ENCODE measurements at places on chromosomes 16 and 17.

DNA sequence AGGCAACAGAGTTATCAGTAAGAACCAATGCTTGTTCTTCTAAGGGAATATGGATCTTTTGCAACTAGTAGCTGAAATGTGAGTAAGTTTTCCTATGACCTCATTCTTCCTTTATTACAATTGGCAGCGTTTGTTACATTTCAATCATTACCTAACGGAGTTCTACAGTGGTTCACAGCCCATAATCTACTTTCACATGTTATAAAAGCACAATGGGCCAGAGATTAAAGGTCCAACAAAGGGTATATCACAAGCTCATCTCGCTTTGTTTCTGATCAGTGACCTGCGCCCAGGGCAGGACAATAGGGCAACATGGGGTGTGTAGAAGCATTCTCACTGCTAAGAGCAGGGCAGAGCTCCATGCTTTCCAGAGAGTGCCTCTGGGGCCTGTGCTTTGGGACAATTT, 279.9 kb upstream of the DYNLRB2 start:
- no peak for DNase-seq

DNA sequence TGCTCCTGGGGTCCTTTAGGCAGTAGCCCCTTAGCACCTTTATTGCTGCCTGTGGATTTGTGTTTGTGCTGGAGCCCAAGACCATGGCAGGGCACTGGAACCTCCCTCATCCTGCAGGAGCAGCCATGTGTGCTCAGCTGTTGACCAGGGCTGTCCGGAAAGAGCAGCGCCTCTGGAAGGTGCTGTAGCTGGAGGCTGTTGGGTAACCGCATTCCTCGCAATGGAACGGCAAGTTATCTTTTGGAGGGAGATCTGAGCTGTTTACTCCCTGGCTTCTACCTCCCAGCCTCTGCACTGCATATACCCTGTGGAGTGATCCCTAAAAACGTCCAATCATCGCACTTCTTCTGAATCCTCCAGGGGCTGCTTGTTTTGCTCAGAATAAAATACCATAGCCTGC, 291.0 kb downstream of the SNX29 start:
- DNase-seq: no peak

DNA sequence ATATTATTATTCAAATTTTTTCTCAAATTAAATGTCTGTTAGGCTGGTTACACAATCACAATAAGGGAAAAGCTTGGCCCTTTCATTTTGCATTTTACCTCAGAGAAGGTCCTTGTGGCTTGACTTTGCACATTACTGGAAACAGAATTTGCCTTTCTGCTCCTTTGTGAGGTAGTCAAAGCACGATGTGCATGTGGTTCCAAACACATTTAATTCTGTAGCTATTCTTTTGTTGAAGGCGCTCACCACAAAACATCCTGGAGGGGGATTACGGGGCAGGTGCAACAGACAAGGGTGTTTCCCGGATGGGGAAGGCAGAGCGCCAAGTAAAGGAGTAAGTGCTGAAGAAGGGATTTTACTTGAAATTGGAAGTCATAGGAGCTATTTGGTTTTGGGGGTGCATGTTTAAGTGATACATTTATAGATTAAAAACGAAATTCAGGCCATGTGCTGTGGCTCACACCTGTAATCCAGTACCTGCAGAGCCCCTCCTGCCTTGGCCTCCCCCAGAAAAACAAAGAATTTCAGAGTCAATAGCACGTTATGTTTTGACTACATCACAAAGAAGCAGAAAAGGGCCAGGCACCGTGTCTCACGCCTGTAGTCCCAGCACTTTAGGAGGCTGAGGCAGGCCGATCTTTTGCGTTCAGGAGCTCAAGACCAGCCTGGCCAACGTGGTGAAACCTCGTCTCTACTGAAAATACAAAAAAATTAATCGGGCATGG, 31.2 kb upstream of the TENT4B start:
- DNase-seq: peak; percentile 26

- DNase-seq: no peak
These were observed 20.1 kb upstream of the IRF8 start for GRCh38 chr16:85878875-85879274.

- no peak for DNase-seq
These were observed 19.4 kb downstream of the C1QTNF1 start for GRCh38 chr17:79043191-79043930.

DNA sequence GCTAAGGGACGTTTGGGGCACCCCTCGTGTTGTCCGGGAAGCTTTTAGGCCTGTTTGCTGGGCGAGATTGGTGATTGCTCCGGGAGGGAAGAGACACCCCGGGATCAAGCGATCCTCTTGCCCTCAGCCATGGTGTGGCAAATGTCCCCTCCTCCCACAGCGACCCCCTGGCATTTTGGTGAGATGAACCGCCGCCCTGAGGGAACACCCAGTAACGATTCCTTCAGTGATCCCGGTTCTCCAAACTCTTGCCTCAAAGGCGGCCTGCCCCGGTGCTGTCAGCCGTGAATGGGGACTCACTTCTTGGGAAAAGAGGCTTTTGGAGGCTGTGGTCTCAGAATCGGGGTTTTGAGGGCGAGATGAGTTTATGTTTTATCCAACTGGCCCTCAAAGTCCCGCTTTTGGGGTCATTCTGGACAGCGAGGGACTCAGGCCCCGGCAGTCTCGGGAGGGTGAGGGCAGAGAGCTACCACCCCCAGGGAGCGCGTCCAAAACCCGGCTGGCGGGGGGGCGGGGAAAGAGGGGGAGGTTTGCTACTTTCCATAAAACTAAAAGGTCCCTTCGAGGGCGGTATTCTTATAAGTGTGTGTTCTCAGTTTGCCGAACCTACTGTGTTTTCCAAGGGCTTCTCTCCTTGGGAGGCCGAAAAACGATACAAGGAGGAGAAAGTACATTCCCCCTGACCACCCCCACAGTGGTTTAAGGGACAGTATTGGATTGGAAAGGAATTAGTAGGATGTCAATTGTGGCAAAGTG, 232.7 kb downstream of the MRTFB start:
- DNase-seq: no peak

DNA sequence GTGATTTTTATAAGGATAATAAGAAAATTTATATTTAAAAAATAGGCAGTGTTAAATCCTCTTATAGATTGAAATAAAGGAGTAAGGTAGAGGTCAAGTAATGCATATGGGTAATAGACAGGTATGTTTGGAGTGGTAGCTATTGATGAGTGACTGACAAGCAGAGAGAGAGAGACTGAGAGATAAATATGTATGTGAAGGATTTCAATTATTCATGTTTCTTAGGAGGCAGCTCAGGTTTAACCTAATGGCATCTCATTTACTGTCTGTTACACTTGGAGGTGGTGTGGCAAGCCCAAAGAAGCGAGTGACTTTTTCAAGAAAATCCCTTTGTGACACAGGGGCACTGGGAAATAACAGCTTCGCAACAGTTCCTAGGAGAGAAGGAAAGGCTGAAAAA, 120.2 kb downstream of the KIF2B start:
- DNase-seq: no peak

- DNase-seq: peak; percentile 55
These were observed 23.0 kb upstream of the NSRP1 start for GRCh38 chr17:30093463-30094147.

DNA sequence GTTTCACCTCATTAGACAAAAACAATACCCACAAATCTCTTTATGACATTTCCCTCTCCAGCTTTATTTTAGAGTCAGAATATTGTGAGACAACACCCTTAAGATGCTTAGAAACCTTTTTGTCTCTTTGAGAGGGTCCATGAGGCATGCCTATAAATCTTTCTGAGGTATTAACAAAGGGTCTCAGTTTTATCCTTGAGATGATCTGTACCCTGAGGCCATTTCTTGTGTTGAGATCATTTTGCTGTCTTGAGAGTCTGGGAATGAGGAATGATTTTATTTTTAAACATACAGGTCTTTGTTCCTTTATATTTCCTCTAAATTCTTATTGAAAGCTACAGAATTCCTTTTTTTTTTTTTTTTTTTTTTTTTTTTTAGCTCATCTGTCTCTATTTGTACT, 179.7 kb upstream of the HS3ST4 start:
- no peak for DNase-seq

DNA sequence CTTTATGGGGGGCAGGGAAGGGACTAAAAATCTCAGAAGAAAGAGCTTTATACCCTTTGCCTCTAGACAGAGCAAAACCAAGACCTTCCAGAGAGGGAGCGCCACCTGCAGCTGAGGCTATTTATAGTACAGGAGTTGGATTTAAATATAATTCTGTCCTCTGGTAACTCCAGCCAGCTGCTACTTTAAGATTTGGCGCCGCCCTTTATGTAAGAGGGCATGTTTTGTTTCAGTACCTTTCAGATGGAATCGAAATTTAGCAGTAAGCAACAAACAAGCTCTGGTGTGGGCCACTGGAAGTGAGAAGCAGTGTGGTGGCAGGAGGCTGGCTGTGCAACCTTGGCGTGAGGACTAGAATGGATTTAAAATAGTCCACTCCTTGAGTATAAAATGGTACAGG, 5.2 kb upstream of the GUCY2D start:
- DNase-seq: peak; percentile 36

Measured in stimulated activated CD4-positive, alpha-beta T cell treated with anti-CD3 and anti-CD28 coated beads, Interleukin-2, amount 100 ng/mL, for 24 hours (primary cell).